ENCODE measurements at places on chromosomes 3 and 15.

DNA sequence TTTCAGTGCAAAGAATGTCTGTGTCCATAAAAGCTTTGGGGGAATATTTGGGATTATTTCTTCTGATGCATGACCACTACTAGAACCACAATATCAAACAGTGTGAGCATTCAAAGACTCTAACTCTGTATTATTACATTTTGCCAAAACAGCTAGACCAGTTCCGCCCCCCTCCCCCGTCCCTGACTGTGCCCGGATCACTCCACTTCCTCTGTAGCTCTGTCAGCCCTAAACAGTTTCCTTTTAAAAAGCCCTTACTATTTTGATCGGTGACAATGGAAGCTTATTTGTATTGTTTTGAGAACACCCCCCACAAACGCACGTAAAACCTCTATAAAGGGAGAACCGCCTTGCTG, 36.6 kb upstream of the EPHB3 start:
- DNase-seq: no peak

DNA sequence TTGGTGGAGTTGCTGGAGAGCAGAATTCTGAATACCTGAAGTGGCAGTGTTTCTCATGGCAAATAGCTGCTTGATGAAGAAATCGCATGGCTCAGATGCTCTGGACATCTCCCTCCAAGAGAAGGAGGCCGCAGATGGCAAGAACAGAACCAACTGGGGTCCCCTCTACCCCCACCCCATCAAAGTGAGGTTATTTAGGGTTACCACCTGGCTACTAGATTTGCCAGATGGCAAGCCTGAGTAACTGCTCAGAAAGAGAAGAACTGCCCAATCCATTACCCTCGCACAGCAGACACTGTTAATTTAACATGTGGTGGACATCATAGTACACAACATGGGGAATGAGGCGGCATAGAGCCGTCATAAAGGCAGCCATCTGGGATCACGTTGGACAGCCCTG, 30.5 kb upstream of the LIPC start:
- DNase-seq: no peak

GRCh38 chr3:46942076-46942475, 34.5 kb downstream of the CCDC12 start:
- no peak for DNase-seq

GRCh38 chr3:171586274-171586673, 126.1 kb upstream of the TNIK start:
- DNase-seq: no peak

- DNase-seq: no peak
These were observed 126.8 kb upstream of the CPNE4 start for GRCh38 chr3:132161608-132162007.

DNA sequence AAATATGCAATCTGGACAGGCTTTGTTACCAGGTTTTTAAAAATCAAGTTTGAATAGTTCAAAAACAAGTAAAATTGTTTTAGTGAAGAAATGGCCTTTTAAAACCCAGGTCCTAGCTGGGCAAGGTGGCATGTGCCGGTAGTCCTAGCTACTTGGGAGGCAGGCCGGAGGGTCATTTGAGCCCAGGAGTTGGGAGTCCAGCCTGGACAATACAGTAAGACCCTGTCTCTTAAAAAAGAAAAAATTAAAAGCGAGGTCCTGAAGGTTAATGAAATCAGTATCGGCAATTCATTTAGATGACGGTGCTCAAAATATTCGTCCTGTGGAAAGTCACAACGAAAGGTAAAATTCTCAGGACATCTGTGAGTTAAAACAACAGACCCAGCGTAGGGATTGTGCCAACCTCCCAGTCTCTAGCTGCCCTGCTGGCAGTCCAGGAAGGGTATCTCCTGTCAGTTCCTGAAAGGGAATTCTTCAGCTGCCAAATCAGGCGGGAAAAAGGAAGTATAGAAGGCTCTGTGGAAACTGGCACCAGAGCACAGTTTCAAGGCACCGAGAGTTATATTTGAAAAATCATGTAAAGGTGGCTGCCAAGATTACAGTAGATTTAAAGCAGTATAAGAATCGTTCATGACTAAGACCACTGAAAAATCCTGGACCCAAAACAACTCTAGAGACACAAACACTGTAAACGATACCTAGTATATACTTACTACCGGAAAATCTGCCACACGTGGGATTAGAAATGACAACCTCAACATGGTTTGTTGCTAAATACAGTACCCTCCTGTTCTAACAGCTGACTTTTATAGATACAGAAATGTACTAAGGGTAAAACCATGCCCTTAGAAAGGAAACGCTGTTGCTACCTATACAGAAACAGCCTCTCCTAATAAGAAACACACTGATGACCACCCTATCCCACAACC, 1.2 kb upstream of the ABHD17C start:
- DNase-seq: no peak

GRCh38 chr3:42424911-42425310, 14.5 kb upstream of the LYZL4 start:
- no peak for DNase-seq

DNA sequence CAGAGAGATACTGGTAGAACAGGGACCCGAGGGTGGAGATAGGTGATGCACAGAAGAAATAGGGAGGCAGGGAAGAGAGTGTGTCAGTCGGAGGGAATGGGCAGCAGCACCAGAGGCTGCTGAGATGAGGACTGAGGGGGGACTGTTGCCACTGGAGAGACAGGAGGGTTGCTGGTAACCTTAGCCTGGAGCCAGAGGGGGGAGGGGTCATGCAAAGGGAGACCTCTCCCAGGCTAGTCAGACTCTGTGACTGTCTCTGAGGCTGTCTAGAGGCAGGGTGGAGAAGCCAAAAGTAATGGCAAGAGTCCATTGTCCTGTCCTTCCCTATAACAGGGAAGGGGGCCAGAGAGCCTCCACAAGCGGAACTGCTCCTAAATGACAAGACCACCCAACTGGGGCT, 2.1 kb upstream of the DLEC1 start:
- DNase-seq: no peak

DNA sequence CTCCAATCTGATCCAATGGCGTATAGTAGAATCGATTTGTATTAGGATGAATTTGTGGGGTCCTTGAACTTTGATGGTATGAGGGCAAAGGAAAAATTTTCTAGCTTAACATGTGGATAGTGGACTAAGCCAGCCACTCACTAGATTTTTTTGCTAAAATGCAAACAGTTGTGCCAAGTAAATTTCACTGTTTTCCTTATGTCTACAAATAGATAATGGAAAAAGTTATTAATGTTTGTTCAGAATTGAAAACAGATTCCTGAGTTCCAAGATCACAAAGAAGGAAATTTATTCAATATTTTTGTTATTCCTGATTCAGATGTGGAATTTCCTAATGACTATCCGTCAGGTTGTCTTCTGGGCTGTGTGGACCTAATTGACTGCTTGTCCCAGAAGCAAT, 35.2 kb upstream of the ZNF609 start:
- DNase-seq: no peak

GRCh38 chr3:130826516-130827182, 67.2 kb upstream of the ATP2C1 start:
- no peak for DNase-seq

DNA sequence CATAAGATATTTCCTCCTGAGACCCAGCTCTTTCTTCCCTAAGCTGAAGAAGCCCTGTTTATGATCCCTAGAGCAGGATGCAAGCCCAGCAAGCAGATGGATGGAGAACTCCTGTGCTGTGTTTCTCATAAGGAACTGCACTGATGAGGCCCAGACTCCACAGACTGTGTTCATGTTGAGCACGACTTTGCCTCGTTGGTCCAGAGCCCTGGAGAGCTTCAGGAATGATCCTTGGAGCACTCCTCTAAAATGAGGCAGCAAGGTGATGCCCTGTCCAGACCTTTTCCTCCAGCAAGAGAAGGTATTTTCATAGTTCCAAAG, 83.8 kb downstream of the MYLK start:
- DNase-seq: no peak

DNA sequence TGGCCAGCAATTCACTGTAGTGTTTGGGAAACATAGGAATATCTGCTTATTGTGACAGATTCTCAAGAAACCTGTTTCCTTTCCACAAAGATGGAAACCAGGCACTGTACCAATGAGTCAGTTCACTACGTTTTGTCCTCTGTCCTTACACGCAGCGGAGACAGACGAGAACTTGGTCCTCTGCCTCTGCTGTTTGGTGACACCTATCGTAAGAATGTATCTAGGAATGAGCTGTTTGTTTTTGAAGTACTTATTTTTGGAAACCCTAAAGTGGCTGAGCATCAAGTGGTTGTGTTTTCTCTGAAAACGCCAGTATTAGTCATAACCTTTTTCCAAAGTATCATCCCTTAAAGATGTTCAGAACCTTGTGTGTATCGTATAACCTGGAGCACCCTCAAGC, 93.0 kb downstream of the PGPEP1L start:
- peak; percentile 40 for DNase-seq

- DNase-seq: no peak
These were observed 13.3 kb downstream of the XRN1 start for GRCh38 chr3:142434503-142434902.

DNA sequence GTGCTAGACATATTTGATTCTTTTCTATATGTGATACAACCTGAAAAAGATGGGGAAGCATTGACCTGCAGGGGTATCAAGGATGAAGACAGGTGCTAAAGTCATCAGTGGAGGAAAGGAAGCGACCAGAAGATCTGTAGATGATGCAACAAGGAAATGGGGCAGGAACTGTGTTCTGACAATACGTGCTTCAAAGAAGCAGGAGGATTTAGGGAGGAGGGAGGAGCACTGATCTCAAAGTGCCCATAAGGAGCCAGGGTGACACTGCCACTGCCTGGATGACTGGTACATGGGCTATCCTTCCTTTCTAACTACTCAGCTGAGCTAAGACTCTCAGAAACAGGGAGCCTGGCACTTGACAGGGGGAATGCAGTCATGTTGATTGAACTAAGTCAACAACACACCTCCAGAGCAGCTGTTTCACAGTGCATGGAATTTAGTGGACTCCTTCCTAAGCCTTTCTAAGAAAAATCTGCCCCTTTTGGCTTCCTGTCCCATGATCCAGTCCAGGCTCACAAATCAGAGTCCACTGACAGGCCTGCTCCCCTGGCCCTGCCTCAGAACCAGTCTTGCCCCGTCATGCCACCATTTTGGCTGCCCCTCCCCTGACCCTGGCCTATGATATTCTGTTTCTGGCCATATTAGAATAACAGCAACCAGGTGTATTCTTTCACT, 12.0 kb downstream of the LYSMD4 start:
- no peak for DNase-seq

DNA sequence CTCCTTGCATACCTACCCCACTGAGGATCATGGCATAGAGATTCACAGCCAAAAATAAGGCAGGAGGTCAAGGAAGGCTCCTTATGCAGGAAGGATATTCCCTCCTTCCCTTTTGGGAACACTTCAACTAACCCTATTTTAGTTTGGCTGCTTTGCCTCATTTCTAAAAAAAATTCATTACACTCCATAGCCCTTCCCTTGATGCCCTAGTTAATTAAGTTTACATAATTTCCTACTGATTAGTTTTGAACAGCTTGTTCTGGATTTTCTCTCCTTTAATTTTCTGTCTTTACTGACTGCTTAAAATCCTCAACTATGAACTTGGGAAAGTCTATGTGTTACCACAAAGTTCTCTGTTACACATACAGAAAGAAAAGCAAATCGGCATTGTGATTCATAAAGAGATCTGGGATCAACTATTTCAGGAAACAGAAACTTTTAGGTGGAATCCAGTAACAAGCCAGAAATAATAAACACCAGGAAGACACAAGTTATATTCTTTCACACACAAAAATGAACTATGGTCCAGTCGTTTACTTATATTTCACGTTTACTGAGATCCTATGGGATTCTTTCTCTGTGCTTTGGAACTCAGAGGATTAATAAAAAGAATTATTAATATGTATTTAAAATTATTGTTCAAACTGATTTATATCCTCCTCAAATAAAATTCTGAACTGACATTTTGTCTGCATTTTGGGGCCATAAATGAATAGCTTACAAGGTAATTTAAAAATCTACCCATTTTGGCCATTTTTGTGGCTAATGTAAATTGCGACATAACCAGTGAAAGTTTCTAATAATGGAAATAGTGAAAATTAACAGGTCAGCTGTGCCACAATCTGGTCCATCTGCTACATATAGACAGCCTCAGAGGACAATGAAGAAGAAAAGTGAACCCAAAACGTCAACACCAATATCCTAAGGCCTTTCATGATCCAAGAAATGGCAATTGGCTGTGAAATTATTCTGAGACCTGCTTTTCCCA, 113.8 kb downstream of the FRMD5 start:
- DNase-seq: no peak

DNA sequence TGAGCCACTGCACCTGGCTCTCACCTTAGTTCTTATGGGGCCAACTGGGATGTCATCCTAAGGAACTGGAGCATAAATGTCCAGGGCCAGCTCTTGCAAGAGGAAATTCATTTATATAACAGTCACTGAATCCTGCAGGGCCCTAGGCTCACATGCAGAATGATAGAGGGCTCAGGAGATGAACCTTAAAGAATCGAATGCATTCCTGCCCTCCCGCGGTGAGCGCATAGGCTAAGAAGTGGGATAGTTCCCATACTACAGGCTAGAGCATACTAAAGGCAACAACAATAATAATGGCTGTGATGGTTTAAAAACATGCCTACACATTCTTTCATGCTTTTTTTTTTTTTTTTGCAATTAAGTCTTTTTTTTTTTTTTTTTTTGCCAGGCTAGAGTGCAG, 17.1 kb upstream of the CSRNP1 start:
- DNase-seq: no peak

- peak; percentile 85 for DNase-seq
These were observed at the start of gene HYPK for GRCh38 chr15:43800286-43801141. Gene HYPK, plus strand, starts transcription at chr15:43800599. Its CDS starts 24 bp downstream, at chr15:43800623.

DNA sequence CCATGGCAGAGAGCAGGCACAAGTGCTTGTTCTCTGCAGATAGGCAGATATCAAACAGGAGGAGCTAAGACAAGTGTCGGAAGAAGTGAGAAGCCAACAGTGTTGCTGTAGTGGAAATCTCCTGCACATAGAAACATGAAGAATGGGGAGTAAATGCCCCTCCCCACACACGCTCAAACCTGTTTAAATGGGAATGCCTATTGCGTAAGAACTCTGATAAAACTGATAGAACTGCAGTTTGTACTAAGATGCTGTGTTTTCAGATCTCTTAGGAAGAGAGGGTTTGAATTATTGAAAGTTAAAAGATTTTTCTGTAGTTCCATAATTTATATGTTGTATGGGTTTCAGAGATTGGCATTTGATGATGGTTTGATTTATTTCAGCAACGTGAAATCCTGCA, 19.6 kb downstream of the EIF2AK4 start:
- DNase-seq: no peak

DNA sequence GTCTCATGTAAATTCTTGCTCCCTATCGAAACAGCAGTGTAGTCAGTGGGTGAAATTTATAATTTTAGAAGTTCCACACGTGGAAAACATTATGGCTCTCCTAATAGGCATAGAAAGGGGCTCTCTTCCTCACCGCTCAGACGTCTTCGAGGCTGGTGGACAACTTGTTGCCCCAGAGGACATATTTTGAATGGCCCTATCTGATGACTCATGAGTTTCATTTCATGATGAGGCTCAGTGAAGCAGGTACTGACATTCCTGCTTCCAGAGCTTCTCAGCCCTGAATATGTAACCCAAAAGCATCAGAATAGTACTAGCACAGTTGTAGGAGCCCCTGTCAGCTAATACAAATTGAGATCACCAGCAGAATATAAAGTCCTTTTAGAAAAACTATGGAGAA, 117.9 kb downstream of the HERC1 start:
- no peak for DNase-seq
